Activated CD8-positive, alpha-beta memory T cell treated with anti-CD3 and anti-CD28 coated beads for 48 hours (primary cell): ENCODE measurements at places on chromosomes 1 and 21.

- DNase-seq: no peak
Observed at GRCh38 chr1:186618401-186619170, 61.6 kb downstream of the PTGS2 start.

GRCh38 chr1:239722035-239722434, 335.7 kb downstream of the CHRM3 start:
- no peak for DNase-seq

GRCh38 chr1:25795211-25795610, 4.8 kb upstream of the SELENON start:
- DNase-seq: no peak

GRCh38 chr21:45460611-45461368, 55.8 kb downstream of the COL18A1 start:
- DNase-seq: no peak

DNA sequence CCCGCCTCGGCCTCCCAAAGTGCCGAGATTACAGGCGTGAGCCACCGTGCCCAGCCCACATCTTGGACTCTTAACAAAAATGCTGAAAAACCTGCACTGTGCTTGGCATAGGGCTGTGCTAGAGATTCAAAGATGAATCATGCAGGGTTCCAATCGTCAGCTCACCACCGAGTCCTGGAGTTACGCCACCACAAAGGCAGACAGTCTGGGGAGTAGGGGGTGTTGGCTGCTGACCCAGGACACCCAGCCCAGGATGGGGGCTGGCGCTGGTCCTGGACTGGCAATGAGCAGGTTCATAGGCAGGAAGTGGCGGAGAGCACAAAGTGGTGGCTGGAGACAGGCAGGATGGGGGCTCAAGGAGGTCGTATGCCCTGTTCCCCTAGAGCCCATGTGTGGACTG, 16.0 kb downstream of the PSRC1 start:
- DNase-seq: no peak

GRCh38 chr1:175922254-175922881, 179.0 kb upstream of the TNR start:
- DNase-seq: no peak

DNA sequence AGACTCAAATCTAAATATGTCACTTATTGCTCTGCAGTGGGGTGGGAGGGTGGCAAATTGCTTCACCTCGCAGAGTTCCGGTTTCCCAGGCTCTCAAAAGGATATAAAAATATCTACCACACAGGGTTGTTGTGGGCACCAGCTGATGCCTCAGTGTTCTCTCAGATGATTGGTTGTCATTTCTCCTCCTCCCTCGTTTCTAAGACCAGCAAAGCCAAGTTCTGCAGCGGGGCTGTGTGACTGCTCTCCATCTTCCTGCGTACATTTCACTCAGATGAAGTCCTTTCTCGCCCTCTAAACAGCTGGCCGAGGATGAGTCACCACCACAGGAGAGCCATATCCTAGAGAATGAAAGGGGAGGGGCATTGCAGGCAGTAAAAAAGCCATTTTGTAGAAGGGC, 35.0 kb upstream of the VWA5B1 start:
- DNase-seq: no peak

DNA sequence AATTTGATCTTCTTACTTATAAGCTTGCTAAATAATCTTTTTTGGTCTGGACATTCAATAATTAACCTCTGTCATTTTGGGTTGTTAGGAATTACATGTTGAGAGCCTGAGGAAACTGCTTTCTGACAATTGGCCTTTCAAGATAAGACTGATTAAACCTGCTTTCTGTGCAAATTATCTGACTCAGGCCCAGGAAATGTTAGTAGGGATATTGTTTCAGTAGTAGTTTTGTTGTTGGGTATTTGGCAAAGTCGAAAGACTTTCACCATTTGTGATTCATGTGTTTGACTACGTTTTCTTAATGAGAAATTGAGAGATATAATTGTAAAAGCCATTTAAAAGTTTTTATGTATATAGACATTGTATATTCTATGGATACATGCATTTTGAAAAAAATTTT, 81.1 kb upstream of the GPR88 start:
- DNase-seq: no peak

GRCh38 chr1:214933375-214933774, 149.2 kb upstream of the KCNK2 start:
- DNase-seq: no peak

DNA sequence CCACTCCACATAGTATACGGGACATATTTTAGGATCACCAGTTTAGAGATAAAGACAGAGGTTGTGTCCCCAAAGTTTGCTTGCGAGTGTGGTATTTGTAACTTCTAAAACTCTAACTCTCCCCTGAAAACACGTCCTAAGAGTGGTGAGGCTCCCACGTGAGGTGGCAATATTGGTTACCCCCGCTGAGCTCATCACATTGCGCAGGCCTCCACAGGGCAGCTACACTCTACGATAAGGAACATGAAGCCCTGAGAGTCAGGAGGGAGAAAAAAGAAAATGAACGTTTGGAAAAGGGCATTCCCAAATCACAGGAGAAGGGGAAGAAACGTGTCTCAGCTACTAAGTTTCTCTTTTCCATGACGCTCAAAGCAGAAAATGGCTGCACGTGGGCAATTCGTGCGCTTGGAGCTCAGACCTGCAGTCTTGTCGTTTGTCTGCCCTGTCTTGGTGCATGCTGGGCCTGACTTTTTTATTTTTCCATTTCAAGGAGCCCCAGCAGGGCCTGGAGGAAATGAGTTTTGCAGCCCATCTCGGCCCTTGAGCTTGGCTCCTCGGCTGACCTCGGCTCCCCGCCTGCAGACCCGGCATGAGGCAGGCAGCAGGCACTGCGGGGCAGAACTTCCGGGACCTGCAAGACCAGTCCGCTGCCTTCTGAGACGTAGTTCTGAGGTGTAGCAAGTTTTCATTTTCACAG, 25.7 kb downstream of the ERG start:
- DNase-seq: no peak

GRCh38 chr1:45429561-45430159, 61.3 kb downstream of the TESK2 start:
- no peak for DNase-seq

- no peak for DNase-seq
Observed at GRCh38 chr1:220818421-220819173, 31.9 kb downstream of the MTARC1 start.

DNA sequence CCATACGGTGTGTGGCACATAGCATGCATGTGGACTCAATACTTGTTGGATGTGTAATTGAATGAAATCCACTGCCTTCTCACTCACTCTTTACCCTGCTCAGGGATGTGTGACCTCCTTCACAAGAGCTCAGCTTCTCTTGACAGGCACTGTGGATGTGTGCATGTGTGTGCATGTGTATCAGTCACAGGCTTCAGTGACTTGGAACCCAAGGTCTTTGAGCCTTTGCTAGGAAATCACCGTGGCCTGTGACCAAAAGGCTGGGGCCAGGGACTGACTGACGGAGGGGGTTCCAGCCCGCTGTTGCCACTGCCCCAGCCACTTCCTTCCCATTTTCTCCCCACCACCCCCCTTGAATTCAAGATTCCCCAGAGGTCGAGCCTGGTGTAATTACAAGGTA, 144.4 kb upstream of the POU3F1 start:
- no peak for DNase-seq

- DNase-seq: no peak
Observed at GRCh38 chr1:153612755-153613331, at the start of gene S100A16. Gene S100A16 (minus strand): TSS chr1:153613137. CDS start chr1:153608151, 4,986 bp downstream.

DNA sequence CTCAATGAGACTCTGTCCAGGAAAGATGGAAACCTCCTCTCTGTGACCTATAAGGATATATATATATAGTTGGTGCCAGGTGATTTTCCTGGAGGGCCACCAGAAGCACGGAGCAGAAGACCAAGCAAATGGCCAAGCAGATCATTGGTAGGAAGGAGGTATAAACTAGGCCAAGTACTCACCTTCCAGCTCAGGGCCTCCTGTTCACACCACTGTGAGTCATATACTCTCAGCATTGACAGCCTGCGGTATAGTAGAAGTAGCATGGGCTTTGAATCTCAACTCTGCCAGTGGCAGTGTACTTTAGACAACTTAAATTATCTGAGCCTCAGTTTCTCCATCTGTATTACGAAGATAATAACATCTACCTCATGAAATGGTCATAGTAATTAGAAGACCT, 15.4 kb downstream of the IL12RB2 start:
- DNase-seq: no peak

DNA sequence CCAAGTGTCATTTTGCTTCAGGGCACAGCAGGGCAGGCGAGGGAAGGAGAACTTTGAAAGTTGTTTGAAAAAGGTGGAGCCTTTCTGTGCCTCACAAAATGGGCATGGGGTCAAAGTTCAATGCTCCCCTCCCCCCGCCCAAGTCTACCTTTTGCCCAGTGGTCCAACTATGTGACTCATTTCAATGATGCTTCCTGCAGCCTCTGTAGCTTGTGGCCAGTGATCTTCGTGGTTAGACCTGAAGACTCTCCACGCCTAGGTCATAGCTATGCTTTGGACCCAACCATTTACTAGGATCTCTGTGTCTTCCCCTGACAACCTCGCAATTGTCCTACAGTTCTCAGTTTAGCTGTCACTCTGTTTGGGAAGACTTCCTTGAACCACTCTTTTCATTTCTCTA, 280.3 kb upstream of the GJB5 start:
- DNase-seq: no peak

GRCh38 chr1:97013136-97013535, 291.6 kb downstream of the PTBP2 start:
- DNase-seq: no peak

DNA sequence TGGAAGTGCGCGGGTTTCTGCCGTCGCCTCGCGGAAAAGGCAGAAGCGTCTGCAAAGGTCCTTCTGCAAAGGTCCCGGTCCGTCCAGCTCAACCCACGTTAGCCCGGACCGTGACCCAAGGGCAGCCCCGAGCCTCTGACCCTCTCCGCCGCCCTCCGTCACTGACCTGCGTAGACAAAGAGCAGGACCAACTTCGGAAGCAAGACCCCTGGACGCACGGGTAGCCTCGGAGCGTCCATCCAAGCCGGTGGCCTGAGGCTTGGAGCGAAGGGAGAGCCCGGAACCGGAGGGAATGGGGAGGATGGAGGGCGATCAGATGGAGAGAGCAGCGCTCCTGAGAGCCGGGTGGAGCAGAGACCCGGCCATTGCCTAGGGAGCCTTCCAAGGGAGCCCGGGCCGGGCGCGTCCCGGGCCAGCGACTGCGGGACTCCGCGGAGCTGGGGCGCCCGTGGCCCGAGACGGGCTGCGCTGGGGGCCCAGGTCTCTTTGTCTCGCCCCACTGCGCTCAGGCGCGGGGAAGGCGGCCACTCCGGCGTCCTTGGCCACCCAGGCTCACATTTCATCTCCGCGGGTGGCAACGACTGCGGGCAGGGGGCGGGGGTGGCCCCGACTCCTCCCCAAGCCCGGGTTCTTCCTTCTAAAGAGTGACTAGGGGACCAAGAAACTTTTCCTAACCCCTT, at the start of gene CYYR1:
CYYR1 (minus strand) TSS at position 585 of the 680 bp plus-strand sequence; CDS start at position 239, 346 bp downstream.
- no peak for DNase-seq
